ENCODE measurements at places on chromosomes 12 and 14. TPM values are rescaled to one million over a fixed set of nuclear protein-coding genes. Genes with fewer than 3 reads are reported as not detected.

The RTN1 gene
- total RNA-seq = 0.61 TPM

The TMEM119 gene
- total RNA-seq = 0.32 TPM

The FUT8 gene
- total RNA-seq = 36.7 TPM

The BICDL1 gene
- total RNA-seq = not detected

The BDKRB1 gene
- total RNA-seq = 0.30 TPM

The SCARB1 gene
- 25.4 TPM for total RNA-seq

The LMBR1L gene
- 91.6 TPM for total RNA-seq

The P2RX2 gene
- not detected for total RNA-seq

The CD163 gene
- not detected for total RNA-seq

The CCDC196 gene
- not detected for total RNA-seq

The LRFN5 gene
- 0.30 TPM for total RNA-seq

The POP5 gene
- 58.1 TPM for total RNA-seq

The OAS1 gene
- total RNA-seq = 15.3 TPM

The DGKA gene
- total RNA-seq = 43.5 TPM

The SERPINA5 gene
- total RNA-seq = not detected

The SERPINA3 gene
- total RNA-seq = 0.61 TPM

The PRKAG1 gene
- 62.7 TPM for total RNA-seq

The RBM25 gene
- 31.5 TPM for total RNA-seq

The NTF3 gene
- total RNA-seq = 0.32 TPM

Data from epithelial cell of umbilical artery (primary cell).